ENCODE measurements at places on chromosomes 5 and 9.

- no peak for DNase-seq
These were observed 627.4 kb downstream of the TLR4 start for GRCh38 chr9:118331622-118332045.

- DNase-seq: no peak
These were observed 30.2 kb downstream of the MLANA start for GRCh38 chr9:5920860-5921328.

- no peak for DNase-seq
These were observed 163.6 kb upstream of the TARS1 start for GRCh38 chr5:33277061-33277650.

DNA sequence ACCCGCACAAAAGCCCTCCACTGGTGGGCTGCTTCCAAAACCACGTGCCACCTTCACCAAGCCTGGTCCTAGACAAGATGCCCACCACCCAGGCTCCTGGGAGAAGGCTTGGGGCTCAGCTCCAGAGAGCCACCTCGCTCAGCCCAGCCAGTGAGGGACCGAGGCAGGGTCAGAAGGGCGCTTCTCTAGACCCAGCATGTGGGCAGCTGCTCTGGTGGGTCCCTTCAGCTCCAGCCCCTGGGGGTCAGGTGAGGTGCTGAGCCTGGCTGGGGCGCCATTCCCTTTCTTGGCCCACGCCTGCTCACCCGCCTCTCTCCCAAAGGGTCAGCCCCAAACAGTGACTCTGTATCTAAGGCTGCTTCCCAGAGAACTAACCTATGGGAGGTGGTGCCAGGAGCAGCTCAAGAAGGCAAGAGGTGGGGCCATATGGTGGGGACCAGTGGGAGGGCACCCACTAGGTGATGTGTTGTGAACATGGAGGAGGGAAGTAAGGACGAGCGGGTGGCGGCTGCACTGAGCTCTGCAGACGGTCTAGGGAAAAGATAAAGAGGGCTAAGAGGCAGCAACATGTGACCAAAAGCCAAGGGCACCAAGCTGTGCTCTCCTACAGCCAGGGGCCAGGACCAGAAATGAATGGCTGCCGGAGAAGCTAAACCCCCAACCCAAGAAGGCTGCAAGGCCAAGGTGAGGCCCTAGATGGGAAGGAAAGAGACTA is 79.3 kb downstream of the CAMSAP1 start:
- no peak for DNase-seq

DNA sequence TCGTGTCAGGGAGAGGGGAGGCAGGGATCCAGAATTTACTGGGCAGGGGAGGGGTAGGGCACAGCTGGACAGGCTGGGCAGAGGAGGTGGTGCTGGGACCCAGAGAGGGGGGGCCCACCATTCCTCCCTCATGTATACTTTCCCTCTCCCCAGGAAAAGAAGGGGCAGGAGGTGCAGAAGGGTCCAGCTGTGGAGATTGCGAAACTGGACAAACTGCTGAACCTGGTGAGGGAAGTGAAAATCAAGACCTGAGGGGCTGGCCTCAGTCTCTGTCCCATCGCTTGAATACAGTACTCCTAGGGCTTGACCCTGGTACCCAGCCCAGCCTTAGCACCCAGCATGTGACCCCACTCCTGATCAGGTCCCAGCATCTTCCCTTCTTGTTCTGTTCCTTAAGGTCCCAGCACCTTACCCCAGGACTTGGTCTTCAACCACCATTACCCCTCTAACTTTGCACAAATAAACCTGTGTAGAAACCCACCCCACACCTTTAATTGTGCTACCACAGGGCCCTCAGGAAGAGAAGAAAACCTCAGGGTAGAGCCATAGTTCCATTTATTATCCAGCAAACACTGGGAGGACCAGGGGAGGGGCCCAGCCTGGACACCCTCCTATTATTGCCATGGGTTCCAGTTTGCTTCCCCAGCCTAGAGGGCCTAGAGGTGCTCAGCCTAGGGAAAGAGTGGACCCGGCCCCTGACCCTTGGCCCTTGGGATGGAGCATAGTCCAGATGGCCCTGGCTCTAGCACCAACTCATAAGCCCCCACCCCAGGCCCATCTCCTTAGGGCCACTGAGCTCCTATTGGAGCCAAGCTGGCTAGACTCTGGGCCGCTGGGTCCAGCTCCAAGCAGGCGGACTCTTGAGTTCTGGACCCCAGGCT is 2.0 kb downstream of the ENHO start:
- no peak for DNase-seq

GRCh38 chr5:80915716-80916115 is 44.4 kb upstream of the RASGRF2 start:
- DNase-seq: no peak

DNA sequence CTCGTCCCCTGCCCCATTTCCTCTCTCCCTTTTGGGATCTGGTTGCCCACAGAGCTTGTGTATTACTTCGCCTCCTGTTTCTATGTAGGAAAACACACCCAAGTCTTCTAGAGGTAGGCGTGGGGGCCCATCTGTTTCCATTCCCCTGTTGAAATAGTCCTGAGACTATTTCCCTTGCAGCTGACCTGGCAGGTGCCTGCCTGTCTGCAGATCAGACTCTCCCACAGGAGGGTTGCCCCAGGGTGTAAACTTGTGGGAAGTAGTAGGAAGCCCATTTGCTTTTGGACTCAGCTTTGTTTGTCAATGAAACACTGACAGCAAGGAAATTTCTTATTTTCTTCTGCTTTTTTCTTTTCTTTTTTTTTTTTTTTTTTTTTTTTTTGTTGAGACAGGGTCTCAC is 16.3 kb upstream of the GARNL3 start:
- no peak for DNase-seq

DNA sequence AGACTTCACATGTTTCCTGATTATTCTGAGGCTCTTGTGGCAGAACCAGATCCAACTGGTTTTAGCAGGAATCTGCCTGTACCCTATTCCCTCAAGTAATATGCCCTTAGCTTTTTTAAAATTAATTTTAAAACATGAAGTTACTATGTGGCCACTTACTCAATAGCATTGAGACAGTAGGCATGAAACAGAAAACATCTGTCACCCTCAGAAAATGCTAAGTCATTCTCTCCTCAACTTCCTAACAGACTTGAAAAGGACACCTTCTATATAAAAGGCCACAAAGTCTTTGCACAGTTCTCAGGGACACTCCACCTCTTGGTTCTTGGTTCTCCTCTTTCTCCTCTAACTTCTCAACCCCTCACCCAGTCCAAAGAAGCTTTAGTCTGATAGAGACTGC is 277.8 kb downstream of the RAB3C start:
- no peak for DNase-seq

GRCh38 chr5:136016945-136017530 is 11.8 kb upstream of the TGFBI start:
- DNase-seq: no peak

DNA sequence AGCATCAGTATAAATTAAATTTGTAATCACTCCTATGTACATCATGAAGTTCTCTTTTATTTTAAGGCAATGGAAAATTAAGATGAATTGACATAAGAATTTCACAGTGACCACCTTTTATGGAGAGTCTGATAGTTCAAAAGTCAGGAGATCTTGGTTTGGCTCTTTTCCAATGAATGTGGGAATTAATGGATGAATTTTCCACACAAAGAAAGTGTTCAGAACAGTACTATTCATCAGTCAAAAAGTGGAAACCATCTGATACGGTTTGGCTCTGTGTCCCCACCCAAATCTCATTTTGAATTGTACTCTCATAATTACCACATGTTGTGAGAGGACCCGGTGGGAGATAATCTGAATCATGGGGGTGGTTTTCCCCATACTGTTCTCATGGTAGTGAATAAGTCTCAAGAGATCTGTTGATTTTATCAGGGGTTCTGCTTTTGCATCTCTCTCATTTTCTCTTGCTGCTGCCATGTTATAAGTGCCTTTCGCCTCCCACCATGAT is 24.5 kb downstream of the CCDC125 start:
- no peak for DNase-seq

GRCh38 chr9:69549310-69550202 is 122.6 kb downstream of the APBA1 start:
- DNase-seq: peak; percentile 4

- DNase-seq: no peak
These were observed 191.5 kb downstream of the ERCC6L2 start for GRCh38 chr9:96067004-96067403.

DNA sequence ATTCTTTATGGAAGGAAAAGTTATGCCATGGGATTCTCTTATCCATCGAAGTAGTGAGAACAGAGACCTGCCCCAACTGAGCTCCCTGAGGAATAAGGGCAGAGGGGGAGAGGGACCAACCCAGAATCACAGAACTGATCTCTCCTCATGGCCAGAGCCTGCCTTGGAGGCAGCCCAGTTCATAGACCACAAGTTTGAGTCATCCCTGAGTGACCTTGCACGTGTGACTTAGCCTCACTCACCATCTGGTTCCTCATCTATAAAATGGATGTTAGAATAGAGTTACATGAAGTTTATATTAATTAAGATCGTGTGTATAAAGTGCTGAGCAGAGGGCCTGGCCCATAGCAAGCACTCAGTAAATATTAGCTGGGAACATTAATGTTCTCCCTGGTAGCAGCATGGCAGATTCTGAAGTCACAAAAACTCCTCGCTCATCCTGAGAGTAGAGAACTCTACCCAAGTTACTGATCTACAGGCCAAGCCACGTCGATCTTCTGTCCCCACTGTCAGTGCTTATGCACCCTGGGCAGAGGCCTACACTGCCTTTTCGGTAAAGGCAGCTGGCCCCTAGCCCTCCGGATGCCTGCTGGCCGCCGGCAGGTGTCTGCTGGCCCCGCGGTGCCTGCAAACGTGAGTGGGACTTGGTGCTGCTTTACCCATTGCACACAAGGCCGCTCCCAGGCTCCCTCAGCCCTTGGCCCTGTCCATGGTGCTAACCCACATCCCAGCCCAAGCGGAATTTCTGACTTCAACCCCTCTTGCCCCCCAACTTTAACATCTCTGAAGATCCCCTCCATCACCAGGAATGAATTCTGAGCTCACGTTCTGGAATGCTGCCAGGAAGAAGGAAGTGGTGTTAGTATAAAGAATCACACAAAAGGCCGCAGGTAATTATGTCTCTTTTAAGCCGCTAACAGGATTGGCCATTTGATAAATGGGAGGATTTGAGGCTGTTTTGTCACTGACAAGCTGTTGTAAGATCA is 61.1 kb upstream of the ARAP3 start:
- no peak for DNase-seq

DNA sequence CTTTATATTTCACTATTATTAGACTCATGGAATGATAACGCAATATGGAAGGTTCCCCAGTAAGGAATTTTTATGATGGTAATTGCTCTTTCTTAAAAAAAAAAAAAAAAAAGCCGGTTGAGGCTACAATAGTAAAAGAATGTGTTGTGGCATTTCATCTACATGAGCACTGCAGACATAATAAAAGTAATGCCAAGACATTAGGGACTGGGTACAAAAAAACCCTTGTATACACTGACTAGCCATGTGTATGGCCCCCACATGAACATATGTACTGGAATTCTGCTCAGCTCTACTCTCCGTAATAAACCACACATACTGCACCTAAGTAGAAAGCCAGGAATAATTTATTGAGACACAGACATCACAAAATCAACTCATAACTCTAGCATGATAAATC is 218.4 kb downstream of the ADAMTS6 start:
- DNase-seq: no peak

DNA sequence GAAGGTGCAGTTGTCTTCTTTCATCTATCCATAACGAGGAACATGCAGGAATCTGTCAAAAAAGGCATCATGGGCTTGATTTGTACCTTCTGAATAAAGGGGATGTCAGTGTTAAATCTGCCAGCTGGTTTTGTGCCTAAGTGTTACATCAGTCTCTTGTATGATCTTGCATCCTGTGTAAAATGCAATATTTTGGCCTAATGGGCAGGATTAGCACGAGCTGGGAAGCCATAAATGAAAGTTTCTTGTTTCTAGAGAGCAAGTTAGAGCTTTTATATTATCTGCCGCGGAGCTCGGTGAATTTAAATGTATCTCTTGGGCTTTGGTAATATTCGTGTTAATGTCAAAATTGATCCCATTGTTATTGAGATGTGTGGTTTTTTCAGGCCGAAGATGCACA is 526.1 kb upstream of the WWC1 start:
- DNase-seq: no peak

DNA sequence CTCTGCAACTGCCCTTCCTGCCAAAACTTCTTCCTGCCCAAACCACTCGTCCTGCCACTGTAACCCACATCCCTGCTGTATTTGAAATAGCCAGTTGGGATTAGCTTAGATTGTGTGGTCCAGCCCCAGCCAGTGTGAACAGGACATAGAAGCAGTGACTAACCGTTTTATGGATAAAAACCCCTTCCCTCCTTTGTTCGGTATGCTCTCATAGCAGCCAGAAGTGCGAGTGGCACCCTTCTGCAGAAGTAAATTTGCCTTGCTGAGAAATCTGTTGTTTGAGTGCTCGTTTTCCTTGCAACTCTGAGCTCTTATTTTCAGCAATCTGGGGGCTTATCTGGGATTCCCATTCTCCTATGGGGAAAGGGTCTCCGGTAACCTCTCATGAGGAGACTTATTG is 470.0 kb downstream of the PRDM9 start:
- DNase-seq: no peak

DNA sequence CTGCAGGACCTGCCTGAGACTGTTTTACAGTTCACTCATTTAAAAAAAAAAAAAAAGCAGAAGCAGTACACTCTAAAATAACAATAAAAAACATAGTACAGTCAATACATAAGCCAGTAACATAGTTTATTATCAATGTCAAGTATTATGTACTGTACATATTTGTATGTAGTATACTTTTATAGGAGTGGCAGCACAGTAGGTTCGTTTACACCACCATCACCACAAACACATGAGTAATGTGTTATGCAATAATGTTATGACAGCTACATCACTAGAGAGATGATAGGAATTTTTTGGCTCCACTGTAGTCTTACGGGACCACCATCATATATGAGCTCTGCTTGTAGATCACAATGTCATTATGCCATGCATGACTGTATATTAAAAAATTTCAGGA is 462.8 kb downstream of the ISL1 start:
- DNase-seq: no peak

GRCh38 chr5:161934486-161934885 is 86.6 kb downstream of the GABRA1 start:
- DNase-seq: no peak

GRCh38 chr9:17600962-17601593 is 22.2 kb downstream of the SH3GL2 start:
- DNase-seq: no peak

DNA sequence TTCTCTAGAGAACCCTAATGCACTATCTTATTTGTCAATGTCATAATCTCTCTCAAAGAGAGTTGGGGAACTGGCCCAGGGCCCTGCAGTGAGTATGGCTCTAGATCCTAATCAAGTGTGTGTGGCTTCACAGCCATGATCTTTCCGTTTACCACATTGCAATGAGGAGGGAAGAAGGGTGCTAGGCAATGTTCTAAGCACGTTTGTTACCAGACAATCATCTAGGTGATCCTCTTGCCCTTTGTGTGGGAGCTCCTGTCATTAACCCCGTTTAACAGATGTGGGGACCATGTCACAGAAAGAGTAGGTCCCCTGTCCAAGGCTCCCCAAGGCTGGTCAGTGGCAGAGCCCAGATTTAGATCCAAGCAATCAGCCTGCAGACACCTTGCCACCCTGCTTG is 128.2 kb upstream of the IRX4 start:
- no peak for DNase-seq

DNA sequence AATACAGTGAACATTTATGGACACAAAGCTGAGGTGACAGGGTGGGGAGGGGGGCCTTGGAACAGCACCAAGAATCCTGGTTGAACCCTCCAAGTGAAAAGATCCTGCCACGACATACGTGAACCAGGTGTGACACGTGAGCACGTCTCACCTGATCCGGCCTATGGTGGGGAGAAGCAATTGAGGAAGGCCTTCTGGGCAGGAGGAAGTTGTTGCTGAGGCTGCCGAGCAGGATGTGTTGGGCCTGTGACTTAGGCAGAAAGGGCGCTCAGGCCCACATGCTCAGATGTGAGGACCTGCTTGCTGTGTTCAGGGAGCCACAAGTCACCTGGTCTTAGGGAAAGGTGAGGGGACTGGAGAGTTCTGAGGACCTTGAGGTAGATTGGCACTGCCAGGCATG is 2.5 kb upstream of the MAPK9 start:
- no peak for DNase-seq

All from stimulated activated CD4-positive, alpha-beta T cell treated with anti-CD3 and anti-CD28 coated beads, TNF-alpha, amount 100 ng/mL, for 24 hours (primary cell).